Spleen (tissue), 13 donors: ENCODE measurements at places on chromosomes 3 and 15. TPM values are rescaled to one million over a fixed set of nuclear protein-coding genes. Genes with fewer than 3 reads are reported as not detected.

The IL17RB gene
- 0.26 TPM for total RNA-seq

The HIGD1A gene
- total RNA-seq: 77.8 TPM

The LMCD1 gene
- 60.3 TPM for total RNA-seq

The GOLGA8M gene
- total RNA-seq: 3.7 TPM

The FEZF2 gene
- total RNA-seq: not detected

The PRR20G gene
- not detected for total RNA-seq

- no peak overlapping the region for H3K4me3 ChIP-seq
- no peaks in the 10 kb centered on the region for H3K27me3 ChIP-seq
- no peak for DNase-seq
- no peak overlapping the region for H3K27ac ChIP-seq
Observed at GRCh38 chr3:65170390-65171042, 482.7 kb upstream of the ADAMTS9 start.

GRCh38 chr3:127483005-127483641, 107.4 kb downstream of the TPRA1 start:
- H3K27ac ChIP-seq: no peak overlapping the region
- H3K27me3 ChIP-seq: peaks cover 20% of the 10 kb centered on the region
- no peaks in the 10 kb centered on the region for H3K36me3 ChIP-seq
- DNase-seq: peak; percentile 61

- peaks cover 16% of the 10 kb centered on the region for H3K36me3 ChIP-seq
- H3K4me3 ChIP-seq: no peak overlapping the region
- no peaks in the 10 kb centered on the region for H3K27me3 ChIP-seq
- no peak for DNase-seq
- peaks cover 48% of the 10 kb centered on the region for H3K4me1 ChIP-seq
Observed at GRCh38 chr3:63979093-63979885, 44.0 kb downstream of the PSMD6 start.

GRCh38 chr15:47577461-47577860, 139.8 kb upstream of the SEMA6D start:
- no peak for DNase-seq
- no peak overlapping the region for H3K4me3 ChIP-seq
- no peaks in the 10 kb centered on the region for H3K36me3 ChIP-seq

- H3K4me3 ChIP-seq: no peak overlapping the region
- H3K27ac ChIP-seq: no peak overlapping the region
- H3K27me3 ChIP-seq: no peaks in the 10 kb centered on the region
- no peak for DNase-seq
- H3K36me3 ChIP-seq: no peaks in the 10 kb centered on the region
Observed at GRCh38 chr3:81242871-81243270, 518.6 kb downstream of the GBE1 start.

DNA sequence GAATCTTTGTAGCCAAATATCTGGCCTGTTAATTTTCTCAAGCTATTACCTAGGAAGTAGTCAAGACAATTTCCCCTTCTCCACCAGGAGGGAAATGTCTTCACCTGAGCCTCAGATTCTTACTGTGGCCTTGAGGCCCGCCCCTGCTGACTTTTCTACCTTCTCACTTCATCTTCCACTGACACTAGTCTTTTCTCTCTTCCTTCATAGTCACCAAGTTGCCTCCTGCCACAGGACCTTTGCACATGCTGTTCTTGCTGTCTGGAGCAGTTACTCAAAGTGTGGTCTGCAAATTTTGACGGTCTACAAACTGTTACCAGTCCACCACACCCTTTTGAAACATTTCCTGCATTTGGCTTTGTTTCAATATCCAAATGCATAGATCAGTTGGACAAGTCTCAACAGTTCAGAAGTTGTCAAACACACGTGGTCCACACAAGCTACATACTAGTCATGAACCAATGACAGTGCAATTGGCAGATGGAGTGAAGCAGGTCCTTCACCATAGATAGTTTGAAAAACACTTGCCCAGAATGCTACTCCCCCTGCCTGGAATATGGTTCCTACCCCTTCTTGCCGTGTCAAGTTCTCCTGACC, 100.5 kb downstream of the OSBPL10 start:
- no peaks in the 10 kb centered on the region for H3K27me3 ChIP-seq
- H3K36me3 ChIP-seq: no peaks in the 10 kb centered on the region
- no peak overlapping the region for H3K4me3 ChIP-seq
- DNase-seq: no peak

GRCh38 chr3:152243301-152243711, 25.4 kb upstream of the MBNL1 start:
- DNase-seq: no peak
- H3K27ac ChIP-seq: peak overlapping the region; percentile 84
- H3K27me3 ChIP-seq: no peaks in the 10 kb centered on the region
- H3K4me3 ChIP-seq: peak overlapping the region; percentile 35

DNA sequence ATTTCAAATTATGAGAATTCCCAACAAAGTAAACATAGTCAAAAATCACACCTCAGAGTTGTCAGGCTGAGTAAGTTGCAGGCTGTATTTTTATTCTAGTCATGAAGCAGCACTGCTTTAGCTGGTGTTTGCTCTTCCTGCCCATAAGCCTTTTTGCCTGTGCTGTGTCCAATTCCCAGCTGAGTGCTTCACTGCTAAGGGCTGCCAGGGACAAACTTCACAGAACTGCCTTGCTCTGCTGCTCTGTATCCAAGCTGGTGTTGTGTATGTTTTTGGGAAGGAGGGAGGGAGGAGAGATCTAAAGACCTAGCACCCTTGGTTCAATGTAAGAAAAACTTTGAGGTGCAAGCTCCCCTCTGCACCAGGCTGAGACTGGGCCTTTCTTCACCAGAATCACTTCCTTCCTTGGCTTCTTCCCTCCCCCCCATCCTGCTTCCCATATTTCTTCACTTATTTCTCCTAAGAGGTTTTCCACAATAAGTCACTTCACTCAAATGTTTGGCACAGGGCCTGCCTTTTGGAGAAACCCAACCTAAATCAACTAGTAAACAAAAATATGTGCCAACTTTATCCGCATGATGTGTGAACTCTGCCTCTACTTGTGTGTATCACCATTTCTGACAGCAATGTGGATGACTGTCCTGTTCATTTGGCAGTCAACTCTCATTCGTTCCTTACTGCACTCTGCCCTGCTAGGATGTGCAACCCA, 156.1 kb downstream of the TBL1XR1 start:
- H3K36me3 ChIP-seq: no peaks in the 10 kb centered on the region
- no peak for DNase-seq
- H3K27ac ChIP-seq: peak overlapping the region; percentile 48
- H3K4me3 ChIP-seq: no peak overlapping the region
- H3K27me3 ChIP-seq: no peaks in the 10 kb centered on the region

DNA sequence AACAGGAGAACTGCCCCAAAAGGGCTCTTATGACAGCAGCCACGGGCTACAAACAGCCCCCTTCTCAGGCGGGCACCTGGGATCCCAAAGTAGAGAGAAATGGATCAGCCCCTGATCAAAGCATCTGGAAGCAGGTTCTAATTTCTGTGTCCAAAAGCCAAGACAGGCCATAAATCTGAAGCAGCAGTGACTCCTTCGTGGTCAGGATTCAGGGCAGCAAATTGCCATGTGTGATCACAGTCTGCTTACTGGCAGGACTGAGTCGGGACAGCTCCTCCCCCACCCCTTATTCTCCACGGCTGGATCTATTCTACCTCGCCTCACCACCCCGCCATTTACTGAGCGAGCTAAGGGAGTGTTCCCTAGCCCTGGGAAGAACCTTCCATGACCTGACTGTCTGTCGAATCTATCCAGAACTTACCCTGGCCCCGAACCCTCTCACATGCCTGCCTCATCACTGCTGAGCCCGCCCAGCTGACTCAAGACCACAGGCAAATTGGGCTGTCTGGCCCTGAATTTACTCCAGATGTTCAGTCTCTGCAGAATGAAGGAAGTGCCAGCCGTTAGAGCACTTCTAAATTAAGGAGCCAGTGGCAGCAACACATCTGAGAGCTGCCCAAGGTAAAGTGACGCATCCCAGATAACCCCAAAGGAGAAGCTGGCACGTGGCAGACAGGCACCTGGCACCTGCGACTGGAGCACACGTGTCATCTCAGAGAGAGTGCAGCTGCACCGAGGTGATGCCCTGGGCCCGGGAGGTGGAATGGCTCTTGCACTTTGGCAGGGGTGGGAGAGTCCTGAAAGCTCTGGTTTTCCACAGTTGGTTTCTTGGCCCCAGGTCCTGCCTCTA, 1.3 kb downstream of the LRRC15 start:
- DNase-seq: no peak
- no peak overlapping the region for H3K4me3 ChIP-seq
- H3K36me3 ChIP-seq: no peaks in the 10 kb centered on the region
- H3K4me1 ChIP-seq: no peaks in the 10 kb centered on the region
- H3K27ac ChIP-seq: no peak overlapping the region

DNA sequence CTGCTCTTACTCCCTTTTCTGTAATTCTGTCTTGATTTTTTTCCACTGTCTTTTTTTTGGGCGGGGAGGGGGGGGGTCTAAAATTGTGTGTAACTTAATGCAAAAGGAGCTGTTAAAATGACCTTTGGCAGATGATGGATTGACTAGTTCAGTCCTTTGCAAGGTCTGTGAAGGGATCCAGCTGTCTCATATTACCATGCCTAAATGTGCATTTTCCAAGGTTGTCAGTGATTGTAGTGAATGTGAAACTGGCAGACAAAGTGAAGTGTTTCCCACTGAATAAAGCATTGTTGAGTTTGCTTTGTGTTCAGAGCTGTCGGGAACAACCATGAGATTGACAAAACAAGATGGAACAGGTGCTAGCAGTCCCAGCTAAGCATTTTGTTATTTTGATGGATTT, 110.1 kb upstream of the SKOR1 start:
- no peak overlapping the region for H3K4me3 ChIP-seq
- H3K4me1 ChIP-seq: no peaks in the 10 kb centered on the region
- H3K27ac ChIP-seq: no peak overlapping the region
- no peaks in the 10 kb centered on the region for H3K36me3 ChIP-seq

GRCh38 chr15:82803793-82804574, 1.9 kb downstream of the FSD2 start:
- no peak overlapping the region for H3K27ac ChIP-seq
- no peak overlapping the region for H3K4me3 ChIP-seq
- H3K27me3 ChIP-seq: no peaks in the 10 kb centered on the region
- no peaks in the 10 kb centered on the region for H3K36me3 ChIP-seq
- peaks cover 14% of the 10 kb centered on the region for H3K4me1 ChIP-seq
- no peak for DNase-seq

DNA sequence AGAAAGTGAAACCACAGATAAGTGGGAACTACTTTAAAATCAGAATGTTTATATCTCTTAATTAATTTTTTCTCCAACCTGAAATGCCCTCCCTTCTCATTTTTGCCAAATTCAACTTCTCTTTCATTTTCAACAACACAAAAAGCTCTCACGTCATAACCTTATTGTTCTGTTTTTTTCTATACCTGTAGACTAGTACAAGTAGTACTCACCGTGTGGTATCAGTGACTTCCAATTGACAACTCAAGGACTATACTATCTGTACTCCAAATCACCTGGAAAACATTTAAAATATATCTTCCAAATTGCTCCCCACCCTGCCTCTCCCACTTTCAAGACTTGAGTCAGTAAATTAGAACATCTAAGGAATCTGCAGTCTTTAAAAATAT, 72.8 kb upstream of the ZNF280D start:
- H3K27me3 ChIP-seq: no peaks in the 10 kb centered on the region
- DNase-seq: no peak
- no peak overlapping the region for H3K4me3 ChIP-seq
- no peak overlapping the region for H3K27ac ChIP-seq
- no peaks in the 10 kb centered on the region for H3K4me1 ChIP-seq

DNA sequence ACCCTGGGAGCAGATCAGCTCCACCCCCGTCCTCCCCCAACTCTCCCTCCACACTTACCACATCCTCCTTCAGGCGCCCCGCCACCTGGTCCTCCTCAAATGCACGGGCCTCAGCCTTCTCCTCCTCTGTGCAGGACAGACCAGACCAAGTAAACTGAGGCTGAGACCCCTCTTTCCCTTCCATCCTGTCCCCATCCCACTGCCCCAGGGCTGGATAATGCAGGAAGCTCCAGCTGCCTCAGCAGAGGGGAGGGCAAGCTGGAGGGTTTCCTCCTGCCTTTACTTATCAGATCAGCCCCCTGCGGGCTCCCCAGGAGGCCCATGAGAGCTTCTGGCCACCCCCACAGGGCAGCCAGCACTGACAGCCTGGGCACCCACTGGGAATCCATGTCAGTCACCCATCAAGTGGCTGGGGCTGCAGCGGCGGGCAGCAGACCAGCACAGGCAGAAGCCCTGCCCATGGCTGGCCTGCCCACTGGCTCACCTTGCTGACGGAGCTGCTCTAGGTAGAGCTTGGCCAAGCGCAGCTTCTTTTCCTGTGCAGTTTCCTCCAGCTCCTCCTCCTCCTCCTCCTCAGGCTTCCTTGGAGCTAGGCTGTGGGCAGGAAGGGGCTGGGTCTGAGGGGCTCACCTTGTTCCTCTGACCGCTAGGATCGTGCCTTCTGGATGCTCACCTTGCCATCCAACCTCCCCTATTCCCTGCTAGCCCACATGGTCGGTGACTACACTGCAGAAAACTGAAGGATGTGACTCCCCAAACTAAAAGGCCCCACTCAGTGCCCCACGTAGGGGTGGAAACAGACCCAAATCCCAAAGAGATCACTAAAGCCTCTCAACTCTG, 3.9 kb downstream of the RRP9 start:
- H3K27me3 ChIP-seq: no peaks in the 10 kb centered on the region
- H3K27ac ChIP-seq: no peak overlapping the region
- no peak overlapping the region for H3K4me3 ChIP-seq
- peak; percentile 69 for DNase-seq

DNA sequence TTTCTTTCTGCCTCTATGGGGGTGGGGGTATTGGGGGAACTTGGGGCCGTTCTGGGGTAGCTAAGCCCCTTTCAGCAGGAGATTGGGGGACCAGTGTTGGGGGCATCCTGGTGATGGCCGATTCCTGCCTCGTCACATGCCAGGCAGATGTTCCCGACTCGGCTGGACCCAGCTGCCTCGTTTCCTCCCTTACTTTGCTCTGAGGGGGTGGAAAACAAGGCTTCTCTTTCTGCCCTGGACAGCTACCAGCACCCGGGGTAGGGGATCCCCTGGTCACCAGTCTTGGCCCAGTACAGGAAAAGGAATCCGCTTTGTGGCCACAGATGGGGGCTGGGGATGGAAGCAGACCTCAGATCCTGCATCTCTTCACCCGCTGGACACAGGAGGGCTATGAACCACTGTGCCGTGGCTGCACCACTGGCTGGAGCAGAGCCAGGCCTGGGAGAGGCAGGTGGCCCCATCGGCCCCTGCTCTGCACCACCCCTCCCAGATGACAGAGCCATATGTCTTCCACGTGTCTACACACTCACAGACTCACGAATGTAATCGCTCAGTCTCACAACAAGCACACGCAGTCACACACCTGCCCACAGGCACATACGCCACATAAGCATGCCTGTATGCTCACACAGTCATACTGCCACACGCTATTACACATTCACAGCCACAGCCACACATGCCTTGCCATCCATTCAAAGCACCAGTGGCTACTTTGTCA, 12.4 kb downstream of the SNX33 start:
- H3K4me1 ChIP-seq: peaks cover 40% of the 10 kb centered on the region
- no peak for DNase-seq
- no peak overlapping the region for H3K27ac ChIP-seq
- H3K4me3 ChIP-seq: no peak overlapping the region
- peaks cover 19% of the 10 kb centered on the region for H3K36me3 ChIP-seq
